Activated CD4-positive, alpha-beta T cell treated with anti-CD3 and anti-CD28 coated beads for 36 hours (primary cell): ENCODE measurements at places on chromosomes 5 and 9. TPM values are rescaled to one million over a fixed set of nuclear protein-coding genes. Genes with fewer than 3 reads are reported as not detected.

- peaks cover 4% of the 10 kb centered on the region for H3K27me3 ChIP-seq
- no peak for DNase-seq
- no peaks in the 10 kb centered on the region for H3K4me1 ChIP-seq
- no peak overlapping the region for H3K27ac ChIP-seq
Measured at GRCh38 chr9:113712053-113712452, 164.1 kb upstream of the ZNF618 start.

GRCh38 chr9:116337015-116337414 is 183.4 kb downstream of the PAPPA start:
- H3K4me3 ChIP-seq: no peak overlapping the region
- H3K27me3 ChIP-seq: peaks cover 8% of the 10 kb centered on the region
- H3K36me3 ChIP-seq: no peaks in the 10 kb centered on the region
- no peak overlapping the region for H3K27ac ChIP-seq
- H3K4me1 ChIP-seq: no peaks in the 10 kb centered on the region

DNA sequence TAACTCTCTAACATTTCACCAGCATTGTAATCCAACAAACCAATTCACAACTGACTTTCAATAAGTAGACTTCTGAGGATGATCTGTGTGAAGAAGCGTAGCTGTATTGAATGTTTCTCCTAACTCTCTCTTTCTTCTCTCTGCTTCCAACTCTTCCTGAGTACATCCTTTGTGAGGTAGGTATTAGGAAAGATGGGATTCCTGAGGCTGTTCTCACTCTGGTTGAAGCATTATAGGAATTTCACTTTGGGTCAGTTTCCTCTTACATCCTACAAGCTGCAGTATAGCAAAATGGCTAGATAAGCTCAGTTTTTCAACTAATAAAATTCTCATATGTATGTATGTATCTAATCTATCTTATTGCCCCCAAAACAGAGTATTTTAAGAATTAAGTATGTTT is 702.8 kb downstream of the CETN3 start:
- no peak overlapping the region for H3K27ac ChIP-seq
- H3K4me1 ChIP-seq: no peaks in the 10 kb centered on the region
- H3K36me3 ChIP-seq: no peaks in the 10 kb centered on the region
- no peak overlapping the region for H3K4me3 ChIP-seq

- no peak overlapping the region for H3K4me3 ChIP-seq
- H3K27me3 ChIP-seq: peaks cover 2% of the 10 kb centered on the region
- no peaks in the 10 kb centered on the region for H3K4me1 ChIP-seq
- DNase-seq: no peak
- peaks cover 4% of the 10 kb centered on the region for H3K36me3 ChIP-seq
Measured at GRCh38 chr5:35554016-35554415, 63.6 kb upstream of the SPEF2 start.

- H3K27me3 ChIP-seq: peaks cover 2% of the 10 kb centered on the region
- H3K27ac ChIP-seq: no peak overlapping the region
- DNase-seq: no peak
- no peaks in the 10 kb centered on the region for H3K36me3 ChIP-seq
- H3K4me1 ChIP-seq: no peaks in the 10 kb centered on the region
Measured at GRCh38 chr9:93308158-93308602, 124.2 kb downstream of the WNK2 start.

GRCh38 chr5:29896646-29897045 is 1296.8 kb upstream of the CDH6 start:
- no peak for DNase-seq
- no peaks in the 10 kb centered on the region for H3K27me3 ChIP-seq
- H3K4me3 ChIP-seq: no peak overlapping the region
- no peak overlapping the region for H3K27ac ChIP-seq
- H3K4me1 ChIP-seq: no peaks in the 10 kb centered on the region

DNA sequence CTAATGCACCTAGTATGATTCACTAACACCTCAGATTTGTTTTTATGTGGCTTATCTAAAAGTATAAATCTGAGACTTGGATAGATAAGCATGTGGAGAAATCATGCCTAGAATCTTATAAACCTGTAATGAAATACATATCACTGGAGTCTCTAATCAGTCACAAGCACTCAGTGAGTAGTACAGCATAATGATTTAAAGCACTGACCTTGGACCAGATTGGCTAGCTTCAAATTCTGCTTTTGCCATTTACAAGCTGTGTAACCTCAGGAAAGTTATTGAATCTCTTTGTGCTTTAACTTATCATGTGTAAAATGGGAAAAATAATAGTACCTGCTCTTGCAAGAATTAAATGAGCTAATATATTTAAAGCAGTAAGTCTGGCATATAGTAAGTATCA is 61.2 kb upstream of the ALDH1A1 start:
- H3K36me3 ChIP-seq: no peaks in the 10 kb centered on the region
- DNase-seq: no peak
- H3K27me3 ChIP-seq: peaks cover 14% of the 10 kb centered on the region
- H3K4me1 ChIP-seq: no peaks in the 10 kb centered on the region

The SLC6A19 gene
- total RNA-seq: not detected

The GFPT2 gene
- 0.16 TPM for total RNA-seq

DNA sequence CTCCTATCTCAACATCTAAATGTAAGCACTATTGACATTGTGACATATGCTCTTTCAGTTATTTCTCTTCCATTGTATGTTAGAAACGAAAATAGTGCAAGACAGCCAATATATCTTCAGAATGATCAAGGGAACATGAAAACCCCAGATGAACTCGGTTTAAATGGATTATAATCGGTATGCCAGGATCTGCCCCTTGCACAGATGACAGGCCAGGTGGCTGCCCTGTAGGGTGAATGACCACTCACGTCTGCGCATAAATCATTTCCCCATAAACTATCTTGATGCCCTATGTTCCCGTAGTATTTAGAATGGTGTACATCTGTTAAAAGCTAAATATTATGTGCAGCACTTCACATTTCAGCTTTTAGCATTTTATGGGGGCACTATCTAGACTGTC is 69.7 kb upstream of the RANBP3L start:
- H3K4me1 ChIP-seq: no peaks in the 10 kb centered on the region
- no peaks in the 10 kb centered on the region for H3K36me3 ChIP-seq
- no peak overlapping the region for H3K27ac ChIP-seq
- DNase-seq: no peak
- no peak overlapping the region for H3K4me3 ChIP-seq

- peaks cover 5% of the 10 kb centered on the region for H3K36me3 ChIP-seq
- DNase-seq: peak; percentile 0
- H3K4me3 ChIP-seq: no peak overlapping the region
- H3K27ac ChIP-seq: no peak overlapping the region
Measured at GRCh38 chr9:134663084-134663483, 21.5 kb downstream of the COL5A1 start.

DNA sequence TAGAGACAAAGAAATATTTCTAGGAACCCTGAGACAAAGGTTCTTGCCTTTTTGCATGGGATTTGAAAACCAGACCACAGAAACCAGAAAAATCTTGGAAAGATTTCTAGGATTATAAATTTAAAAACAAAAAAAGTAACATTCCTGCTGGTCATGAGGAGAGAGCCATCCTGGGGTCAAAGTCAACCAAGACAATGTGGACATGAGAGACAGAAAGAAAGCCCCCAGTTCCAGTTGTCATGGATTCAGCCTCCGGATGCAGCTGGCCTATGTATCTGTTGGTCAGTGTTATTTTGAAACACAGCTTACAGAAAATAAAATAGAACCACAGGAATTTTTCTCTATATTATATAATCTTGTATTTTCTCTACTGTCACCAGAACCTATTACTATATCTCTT is 24.4 kb upstream of the RGMB start:
- no peak for DNase-seq
- peaks cover 10% of the 10 kb centered on the region for H3K27me3 ChIP-seq
- no peaks in the 10 kb centered on the region for H3K4me1 ChIP-seq
- H3K4me3 ChIP-seq: no peak overlapping the region
- no peaks in the 10 kb centered on the region for H3K36me3 ChIP-seq

The NTMT1 gene
- 69.2 TPM for total RNA-seq
